ENCODE measurements at places on chromosomes 7 and 10.

GRCh38 chr10:78313048-78313381 is 279.4 kb downstream of the RPS24 start:
- DNase-seq: no peak

DNA sequence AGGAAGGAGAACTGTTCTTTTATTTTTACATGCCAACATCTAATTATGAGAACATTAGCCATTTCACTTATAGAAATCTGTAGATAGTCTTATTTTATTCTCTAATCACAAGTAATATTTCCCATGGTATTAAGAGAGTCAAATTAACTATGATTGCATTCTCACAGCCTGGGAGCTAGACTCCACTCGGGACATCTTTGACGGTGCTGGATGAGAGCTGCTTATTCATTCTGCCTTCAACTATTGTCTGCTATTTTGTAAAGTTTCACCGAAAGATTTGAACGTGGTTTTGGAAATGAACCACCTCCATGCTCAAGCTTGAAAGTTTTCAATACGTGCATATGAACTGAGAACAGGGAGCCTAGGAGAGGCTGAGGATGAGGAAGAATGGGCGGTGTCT is 264.3 kb upstream of the KLF6 start:
- DNase-seq: no peak

DNA sequence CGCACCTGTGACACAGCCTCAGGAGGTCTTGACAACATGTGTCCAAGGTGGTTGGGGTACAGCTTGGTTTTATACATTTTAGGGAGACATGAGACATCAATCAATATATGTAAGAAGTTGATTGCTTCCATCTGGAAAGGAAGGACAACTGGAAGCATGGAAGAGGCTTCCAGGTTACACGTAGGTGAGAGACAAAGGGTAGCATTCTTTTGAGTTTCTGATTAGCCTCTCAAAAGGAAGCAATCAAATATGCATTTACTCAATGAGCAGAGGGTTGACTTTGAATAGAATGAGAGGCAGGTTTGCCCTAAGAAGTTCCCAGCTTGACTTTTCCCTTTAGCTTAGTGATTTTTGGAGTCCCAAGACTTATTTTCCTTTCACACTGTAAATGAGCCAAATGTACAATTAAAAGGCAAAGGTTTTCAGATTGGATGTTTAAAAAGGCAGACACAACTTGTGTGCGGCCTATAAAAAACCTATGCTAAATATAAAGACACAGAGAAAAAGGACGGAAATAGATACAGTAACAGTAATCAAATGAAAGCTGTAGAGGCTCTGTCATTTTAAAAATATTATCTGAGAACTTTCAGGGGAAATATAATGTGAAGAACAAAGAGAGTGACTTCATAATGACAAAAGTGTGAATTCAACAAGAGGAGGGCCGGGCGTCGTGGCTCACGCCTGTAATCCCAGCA is 65.7 kb upstream of the LANCL2 start:
- DNase-seq: no peak

DNA sequence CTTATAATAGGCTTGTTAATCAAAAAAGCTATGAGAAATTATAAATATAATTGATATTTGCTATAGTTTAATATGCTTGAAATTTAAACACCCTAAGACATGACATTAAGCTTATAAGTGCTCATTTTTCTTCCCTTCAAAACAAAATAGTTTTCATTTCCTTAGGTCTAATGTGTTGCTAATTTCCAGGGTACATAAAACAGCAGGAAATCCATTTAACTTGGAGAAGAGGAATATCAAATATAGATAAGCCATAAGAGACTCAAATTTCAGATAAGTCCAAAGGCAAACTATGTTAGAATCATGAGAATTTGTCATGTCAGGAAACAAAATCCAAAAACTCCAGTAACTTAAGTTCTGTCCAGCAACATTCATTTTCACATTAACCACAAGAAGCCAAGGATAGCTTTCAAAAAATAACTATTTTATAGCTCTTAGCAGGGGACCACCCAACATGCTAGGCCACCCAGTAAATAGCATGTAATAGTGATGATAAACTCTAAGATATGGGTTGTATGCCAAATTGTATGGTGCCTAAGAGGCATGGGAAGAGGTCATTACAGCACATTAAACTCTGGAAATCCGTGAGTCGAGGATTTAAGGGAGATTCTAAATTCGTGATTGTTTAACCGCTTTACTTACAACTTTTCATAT is 298.1 kb downstream of the CRPPA start:
- DNase-seq: no peak

GRCh38 chr7:26078437-26079336 is 73.3 kb upstream of the NFE2L3 start:
- DNase-seq: peak; percentile 36

DNA sequence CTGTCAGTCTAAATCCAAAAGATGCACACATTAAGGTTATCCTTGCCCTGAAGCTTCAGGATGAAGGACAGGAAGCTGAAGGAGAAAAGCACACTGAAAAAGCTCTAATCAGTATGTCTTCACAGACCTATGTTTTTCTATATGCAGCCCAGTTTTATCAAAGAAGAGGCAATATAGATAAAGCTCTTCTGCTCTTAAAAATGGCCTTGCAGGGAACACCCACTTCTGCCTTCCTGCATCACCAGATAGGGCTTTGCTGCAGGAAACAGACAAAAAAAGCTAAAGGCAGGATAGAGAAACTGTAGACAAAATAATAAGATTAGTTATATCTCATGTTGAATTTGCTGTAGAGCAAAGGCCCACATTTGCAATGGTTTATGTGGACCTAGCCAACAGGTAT is 14.9 kb upstream of the IFIT1B start:
- no peak for DNase-seq

- DNase-seq: no peak
These were observed 932.1 kb upstream of the C7orf33 start for GRCh38 chr7:147658392-147658967.

DNA sequence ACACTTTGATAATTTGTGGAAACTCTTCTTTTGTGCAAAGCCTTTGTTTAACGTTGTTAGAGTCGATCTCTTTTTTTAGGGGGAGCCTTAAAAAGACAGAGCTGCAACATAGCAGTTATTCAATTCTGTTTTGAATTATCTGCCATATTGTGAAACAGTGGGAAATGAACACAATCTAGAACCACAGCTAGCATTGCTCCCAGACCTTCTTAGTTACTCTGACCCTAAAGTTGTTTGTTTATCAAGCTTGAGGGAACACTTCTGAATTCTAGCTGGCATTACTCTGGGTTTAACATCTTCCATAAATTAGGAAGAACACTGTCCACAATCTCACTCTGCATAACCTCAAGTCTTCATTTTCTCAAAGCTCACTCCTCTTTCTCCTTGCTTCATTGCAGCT is 217.7 kb downstream of the PRKG1 start:
- DNase-seq: no peak

DNA sequence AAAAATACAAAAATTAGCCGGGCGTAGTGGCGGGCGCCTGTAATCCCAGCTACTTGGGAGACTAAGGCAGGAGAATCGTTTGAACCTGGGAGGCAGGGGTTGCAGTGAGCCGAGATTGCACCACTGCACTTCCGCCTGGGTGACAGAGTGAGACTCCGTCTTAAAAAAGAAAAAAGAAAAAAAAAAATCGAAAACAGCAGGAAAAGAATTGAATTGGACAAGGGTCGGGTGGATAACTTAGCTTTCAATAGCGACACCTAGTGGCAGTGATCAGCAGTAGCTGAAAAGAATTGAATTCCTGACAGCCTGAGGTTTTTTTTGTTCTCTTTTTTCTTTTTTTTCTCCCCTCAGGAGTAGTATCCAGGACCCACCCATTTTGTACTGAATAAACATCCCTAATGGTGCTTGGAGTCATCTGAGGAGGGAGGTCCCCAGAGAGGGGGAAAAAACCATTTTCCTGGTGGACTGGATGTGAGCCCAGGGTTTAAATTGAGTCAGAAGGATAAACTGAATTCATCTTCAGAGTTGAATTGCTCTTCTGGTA is 55.1 kb downstream of the CYCS start:
- DNase-seq: peak; percentile 68

DNA sequence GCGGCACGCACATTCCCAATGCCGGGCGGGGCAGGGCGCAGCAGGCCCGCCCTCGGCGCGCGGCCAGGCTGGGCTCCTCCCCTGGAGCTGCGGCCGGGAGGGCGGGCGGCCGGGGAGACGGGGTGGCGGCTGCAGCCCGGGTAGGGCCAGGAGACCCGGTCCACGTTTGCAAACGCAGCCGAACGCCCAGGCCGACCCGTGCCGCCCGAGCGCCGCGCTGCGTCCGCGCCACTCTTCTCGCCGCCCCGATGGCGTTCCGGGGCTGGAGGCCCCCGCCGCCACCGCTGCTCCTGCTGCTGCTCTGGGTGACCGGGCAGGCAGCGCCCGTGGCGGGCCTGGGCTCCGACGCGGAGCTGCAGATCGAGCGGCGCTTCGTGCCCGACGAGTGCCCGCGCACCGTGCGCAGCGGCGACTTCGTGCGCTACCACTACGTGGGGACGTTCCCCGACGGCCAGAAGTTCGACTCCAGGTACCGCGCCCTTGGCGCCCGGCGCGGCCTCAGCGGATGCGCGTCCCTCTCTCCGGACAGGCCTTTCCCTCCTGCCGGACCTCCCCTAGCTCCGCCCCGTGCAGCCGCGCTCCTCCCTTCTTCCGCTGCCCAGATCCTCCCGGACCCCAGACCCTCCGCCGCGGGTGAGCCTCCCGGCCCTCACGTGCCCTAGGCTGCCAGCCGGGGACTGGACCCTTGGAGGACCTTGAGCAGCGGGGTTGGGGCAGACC is at the start of gene FKBP9:
Gene FKBP9, plus strand, starts transcription at position 115 of the 720 bp plus-strand sequence. Its CDS starts 134 bp downstream, at position 249.
- peak; percentile 69 for DNase-seq

DNA sequence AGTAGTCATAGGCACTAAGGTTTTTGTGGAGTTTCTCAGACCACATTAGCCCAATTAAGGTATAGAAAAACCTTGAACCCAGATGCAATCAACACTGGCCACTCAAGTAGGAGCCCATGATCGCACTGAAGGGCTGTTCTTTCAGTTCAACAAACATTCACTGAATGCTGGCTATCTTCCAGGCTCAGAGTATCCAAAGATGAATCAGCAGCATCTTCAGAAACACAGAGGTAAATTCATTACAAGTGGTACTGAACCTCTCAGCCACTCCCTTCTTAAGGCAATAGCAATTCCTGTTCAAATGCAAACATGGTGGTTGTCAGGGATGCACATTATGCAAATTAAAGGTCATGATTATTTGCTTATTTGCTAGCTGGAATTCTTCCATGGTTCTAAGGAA is 17.1 kb downstream of the KCNK18 start:
- no peak for DNase-seq

GRCh38 chr7:117009705-117010361 is 56.5 kb downstream of the ST7 start:
- DNase-seq: no peak

GRCh38 chr10:26290236-26290635 is 73.7 kb downstream of the GAD2 start:
- DNase-seq: no peak

GRCh38 chr7:42214060-42214679 is 22.8 kb downstream of the GLI3 start:
- DNase-seq: no peak

DNA sequence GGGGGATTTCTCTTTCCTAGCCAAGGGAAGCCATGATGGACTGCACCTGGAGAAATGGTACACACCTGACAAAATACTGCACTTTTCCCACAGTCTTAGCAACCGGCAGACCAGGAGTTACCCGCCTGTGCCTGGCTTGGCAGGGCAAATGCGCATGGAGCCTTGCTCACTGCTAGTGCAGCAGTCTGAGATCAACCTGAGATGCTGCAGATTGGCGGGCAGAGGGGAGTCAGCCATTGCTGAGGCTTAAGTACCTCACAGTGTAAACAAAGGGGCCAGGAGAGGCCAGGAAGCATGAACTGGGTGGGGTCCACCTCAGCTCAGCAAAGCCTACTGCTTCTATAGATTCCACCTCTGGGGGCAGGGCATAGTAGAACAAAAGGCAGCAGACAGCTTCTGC is 49.4 kb downstream of the OR13A1 start:
- DNase-seq: no peak

GRCh38 chr10:45325116-45325515 is 9.7 kb upstream of the OR13A1 start:
- DNase-seq: no peak
